ENCODE measurements at places on chromosomes 13 and 19. TPM values are rescaled to one million over a fixed set of nuclear protein-coding genes. Genes with fewer than 3 reads are reported as not detected.

PEAK3 gene
- not detected for total RNA-seq

RNF225 gene
- 1.4 TPM for total RNA-seq

YJEFN3 gene
- 8.1 TPM for total RNA-seq

TMEM255B gene
- 1.8 TPM for total RNA-seq

IPO5 gene
- total RNA-seq = 149 TPM

Data from A375 (cell line).